ENCODE measurements at places on chromosomes 3 and 15.

DNA sequence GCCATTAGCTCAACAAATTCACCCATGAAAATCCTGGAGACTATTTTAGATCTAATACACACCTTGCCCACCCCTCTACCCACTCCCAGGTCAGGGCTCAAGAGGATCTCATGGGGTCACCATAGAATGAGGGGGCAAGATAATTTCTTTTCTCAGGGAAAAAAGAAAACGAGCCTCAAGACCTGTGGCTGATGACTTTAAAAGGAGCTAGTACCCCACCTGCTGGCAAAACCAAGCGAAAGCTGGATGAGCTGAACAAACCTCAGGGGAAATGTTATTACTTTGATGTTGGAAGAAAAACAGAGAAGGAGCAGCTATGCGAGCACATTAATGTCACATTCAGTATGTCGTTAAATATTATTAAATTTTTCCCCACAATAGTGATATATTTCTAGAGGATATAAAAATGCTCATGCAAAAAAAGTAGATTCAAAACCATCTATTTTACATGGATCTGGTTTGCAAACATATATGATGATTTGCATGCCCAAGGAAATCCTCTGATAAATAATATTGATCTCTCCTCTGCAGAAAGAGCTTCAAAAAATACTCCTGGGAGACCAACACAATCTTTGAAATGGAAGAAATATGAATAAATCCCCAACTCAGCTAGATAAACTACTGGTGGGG, 37.7 kb downstream of the PLD1 start:
- no peak for DNase-seq
- no peaks in the 10 kb centered on the region for H3K27me3 ChIP-seq

- DNase-seq = no peak
- H3K27me3 ChIP-seq = no peaks in the 10 kb centered on the region
- peaks cover 18% of the 10 kb centered on the region for H3K4me1 ChIP-seq
- no peak overlapping the region for H3K27ac ChIP-seq
These were observed 4.3 kb upstream of the STRA6 start for GRCh38 chr15:74206801-74207281.

DNA sequence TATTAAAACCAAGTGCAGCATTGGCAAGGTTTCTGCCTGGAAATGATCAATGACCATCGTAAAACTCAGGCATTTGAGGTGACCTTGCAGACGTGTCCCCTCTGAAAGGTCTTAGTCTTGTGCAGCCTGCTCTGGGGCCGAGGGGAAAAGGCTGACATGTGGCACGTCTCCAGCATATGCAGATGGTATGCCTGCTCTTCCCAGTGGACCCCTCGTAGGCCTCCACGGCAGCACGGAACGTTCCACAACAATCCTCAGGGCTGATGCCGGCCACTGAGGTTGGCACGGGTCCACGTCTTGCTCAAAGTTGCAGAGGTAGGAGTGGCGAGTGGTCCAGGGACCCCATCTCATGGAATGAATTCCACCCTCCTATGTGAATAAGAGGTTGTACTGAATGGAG, 247.5 kb upstream of the LYSMD4 start:
- peaks cover 5% of the 10 kb centered on the region for H3K4me1 ChIP-seq
- no peak for DNase-seq
- no peak overlapping the region for H3K27ac ChIP-seq
- no peaks in the 10 kb centered on the region for H3K27me3 ChIP-seq

GRCh38 chr3:101722394-101723173, 1.8 kb upstream of the CEP97 start:
- H3K36me3 ChIP-seq = no peaks in the 10 kb centered on the region
- H3K4me1 ChIP-seq = peaks cover 34% of the 10 kb centered on the region
- H3K27me3 ChIP-seq = no peaks in the 10 kb centered on the region
- no peak overlapping the region for H3K4me3 ChIP-seq
- H3K27ac ChIP-seq = peak overlapping the region; percentile 41
- no peak for DNase-seq

GRCh38 chr15:94620632-94621031, 389.3 kb downstream of the MCTP2 start:
- H3K4me1 ChIP-seq = no peaks in the 10 kb centered on the region
- no peak overlapping the region for H3K27ac ChIP-seq
- no peaks in the 10 kb centered on the region for H3K36me3 ChIP-seq
- no peak for DNase-seq
- no peak overlapping the region for H3K4me3 ChIP-seq
- H3K27me3 ChIP-seq = no peaks in the 10 kb centered on the region

DNA sequence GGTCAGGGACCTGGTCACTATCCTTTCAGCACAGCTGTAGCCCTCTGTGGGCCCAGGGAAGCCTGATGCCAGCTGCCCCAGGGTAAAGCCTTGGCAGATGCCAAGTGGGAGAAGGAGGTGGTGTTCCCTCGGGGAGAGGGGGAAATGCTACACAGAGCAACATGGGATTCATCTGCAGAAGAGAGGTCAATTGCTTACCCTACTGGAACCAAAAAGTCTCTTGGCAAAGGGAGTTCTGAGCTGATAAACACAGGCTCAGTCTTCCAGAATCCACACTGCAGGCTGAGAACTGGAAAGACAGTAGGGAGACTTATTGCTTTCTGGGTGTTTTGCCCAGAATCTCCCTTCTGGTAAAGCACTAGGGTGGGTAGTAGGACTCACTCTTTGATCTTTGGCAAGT, 100.1 kb upstream of the NEO1 start:
- no peak for DNase-seq
- H3K27ac ChIP-seq = no peak overlapping the region
- no peaks in the 10 kb centered on the region for H3K36me3 ChIP-seq

- no peak overlapping the region for H3K27ac ChIP-seq
- H3K36me3 ChIP-seq = no peaks in the 10 kb centered on the region
- H3K27me3 ChIP-seq = no peaks in the 10 kb centered on the region
- H3K4me1 ChIP-seq = no peaks in the 10 kb centered on the region
These were observed 81.8 kb downstream of the LRRN1 start for GRCh38 chr3:3881050-3881449.

DNA sequence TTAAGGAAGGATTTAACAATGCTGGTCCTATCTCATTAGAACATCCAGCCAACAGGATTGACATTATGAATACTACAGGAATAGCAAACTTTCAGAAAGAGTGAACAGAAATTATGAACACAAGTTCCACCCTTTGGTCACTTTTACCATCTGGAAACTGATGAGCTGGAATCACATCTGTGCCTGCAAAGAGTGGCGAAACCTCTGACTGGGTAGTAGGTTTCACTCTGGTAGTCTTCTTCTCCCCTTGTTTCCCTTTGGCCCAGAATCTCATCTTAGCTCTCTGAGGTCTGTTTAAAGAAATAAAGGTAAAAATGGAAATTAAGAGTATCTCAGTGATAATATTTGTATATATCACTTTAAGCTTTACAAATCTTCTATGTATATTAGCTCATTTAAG, 73.1 kb downstream of the NR2E3 start:
- no peaks in the 10 kb centered on the region for H3K27me3 ChIP-seq
- peaks cover 95% of the 10 kb centered on the region for H3K36me3 ChIP-seq
- H3K27ac ChIP-seq = no peak overlapping the region

GRCh38 chr15:93017526-93017925, 71.5 kb downstream of the RGMA start:
- H3K4me3 ChIP-seq = no peak overlapping the region
- H3K4me1 ChIP-seq = no peaks in the 10 kb centered on the region
- no peaks in the 10 kb centered on the region for H3K27me3 ChIP-seq

GRCh38 chr3:34016925-34017587, 218.6 kb downstream of the PDCD6IP start:
- H3K36me3 ChIP-seq = no peaks in the 10 kb centered on the region
- no peaks in the 10 kb centered on the region for H3K4me1 ChIP-seq
- no peak for DNase-seq
- no peak overlapping the region for H3K4me3 ChIP-seq
- no peak overlapping the region for H3K27ac ChIP-seq
- no peaks in the 10 kb centered on the region for H3K27me3 ChIP-seq

GRCh38 chr3:86800116-86800515, 190.8 kb downstream of the VGLL3 start:
- no peaks in the 10 kb centered on the region for H3K4me1 ChIP-seq
- H3K27ac ChIP-seq = no peak overlapping the region
- no peaks in the 10 kb centered on the region for H3K36me3 ChIP-seq
- H3K27me3 ChIP-seq = no peaks in the 10 kb centered on the region
- H3K4me3 ChIP-seq = no peak overlapping the region

DNA sequence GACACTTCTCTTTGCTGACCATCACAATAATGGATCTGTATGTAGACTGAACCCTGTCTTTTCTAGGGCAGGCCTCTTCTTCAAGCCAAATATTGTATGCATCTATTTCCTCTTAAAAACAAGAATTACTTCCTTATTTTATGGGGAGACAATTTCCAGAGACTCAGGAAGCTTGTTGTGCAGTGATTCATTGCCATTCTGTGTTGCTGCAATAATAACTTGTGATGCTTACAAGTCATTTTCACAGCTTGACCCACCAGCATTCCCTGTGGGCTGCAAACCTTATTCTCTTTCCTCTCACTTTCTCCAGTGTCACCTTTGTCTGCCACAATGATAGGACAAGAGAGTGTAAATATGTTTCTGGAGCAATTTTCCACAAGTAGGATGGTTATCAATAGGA, 276.7 kb upstream of the SGO1 start:
- DNase-seq = no peak
- H3K27me3 ChIP-seq = no peaks in the 10 kb centered on the region
- no peak overlapping the region for H3K27ac ChIP-seq
- H3K36me3 ChIP-seq = no peaks in the 10 kb centered on the region
- H3K4me1 ChIP-seq = no peaks in the 10 kb centered on the region

GRCh38 chr15:57353317-57353804, 22.9 kb upstream of the CGNL1 start:
- DNase-seq = no peak
- no peaks in the 10 kb centered on the region for H3K4me1 ChIP-seq
- H3K4me3 ChIP-seq = no peak overlapping the region
- no peaks in the 10 kb centered on the region for H3K27me3 ChIP-seq

GRCh38 chr3:175179055-175179454, 319.9 kb downstream of the NAALADL2 start:
- no peak overlapping the region for H3K4me3 ChIP-seq
- H3K27ac ChIP-seq = no peak overlapping the region
- no peaks in the 10 kb centered on the region for H3K4me1 ChIP-seq
- H3K27me3 ChIP-seq = no peaks in the 10 kb centered on the region

- H3K4me3 ChIP-seq = no peak overlapping the region
- peak overlapping the region; percentile 74 for H3K27ac ChIP-seq
- DNase-seq = no peak
- H3K36me3 ChIP-seq = peaks cover 6% of the 10 kb centered on the region
- H3K27me3 ChIP-seq = no peaks in the 10 kb centered on the region
These were observed 21.0 kb downstream of the RFT1 start for GRCh38 chr3:53109190-53109589.

DNA sequence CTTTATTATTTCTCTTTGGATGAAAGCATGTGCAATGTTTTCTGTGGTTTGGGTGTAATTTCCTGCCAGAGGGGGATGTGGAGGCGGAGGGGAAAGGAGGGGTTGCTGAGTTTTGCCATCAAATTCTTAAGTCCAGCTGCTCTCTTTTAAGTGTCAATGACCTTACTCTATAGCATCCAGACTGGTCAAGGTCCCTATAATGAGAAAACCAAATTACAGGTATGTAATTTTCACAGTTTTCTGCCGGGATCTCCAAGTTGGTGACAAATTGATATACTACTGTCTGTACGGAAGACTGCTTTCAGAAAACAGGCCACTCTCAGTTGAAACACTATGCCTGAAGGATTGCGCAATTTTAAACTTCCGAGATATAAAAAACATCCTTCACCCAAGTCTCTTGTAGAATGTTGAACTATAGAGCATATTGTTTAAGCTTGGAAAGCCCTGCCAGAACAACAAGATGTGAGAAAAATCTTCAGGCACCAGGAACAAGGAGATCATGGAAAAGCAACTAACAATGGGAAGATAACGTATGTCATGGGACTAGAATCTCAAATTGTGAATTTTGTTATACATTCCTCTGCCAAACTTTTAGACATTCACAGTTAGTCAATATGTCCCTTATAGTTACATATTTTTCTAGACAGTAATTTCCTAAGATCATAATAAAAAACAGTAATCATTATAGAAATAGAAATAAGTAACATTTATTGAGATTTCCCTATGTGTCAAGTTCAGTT, 300.7 kb upstream of the SATB1 start:
- no peak for DNase-seq
- no peak overlapping the region for H3K27ac ChIP-seq
- no peaks in the 10 kb centered on the region for H3K36me3 ChIP-seq

- H3K4me1 ChIP-seq = no peaks in the 10 kb centered on the region
- no peak overlapping the region for H3K4me3 ChIP-seq
- no peak overlapping the region for H3K27ac ChIP-seq
- DNase-seq = no peak
These were observed 312.8 kb upstream of the CHRM5 start for GRCh38 chr15:33655488-33655887.

DNA sequence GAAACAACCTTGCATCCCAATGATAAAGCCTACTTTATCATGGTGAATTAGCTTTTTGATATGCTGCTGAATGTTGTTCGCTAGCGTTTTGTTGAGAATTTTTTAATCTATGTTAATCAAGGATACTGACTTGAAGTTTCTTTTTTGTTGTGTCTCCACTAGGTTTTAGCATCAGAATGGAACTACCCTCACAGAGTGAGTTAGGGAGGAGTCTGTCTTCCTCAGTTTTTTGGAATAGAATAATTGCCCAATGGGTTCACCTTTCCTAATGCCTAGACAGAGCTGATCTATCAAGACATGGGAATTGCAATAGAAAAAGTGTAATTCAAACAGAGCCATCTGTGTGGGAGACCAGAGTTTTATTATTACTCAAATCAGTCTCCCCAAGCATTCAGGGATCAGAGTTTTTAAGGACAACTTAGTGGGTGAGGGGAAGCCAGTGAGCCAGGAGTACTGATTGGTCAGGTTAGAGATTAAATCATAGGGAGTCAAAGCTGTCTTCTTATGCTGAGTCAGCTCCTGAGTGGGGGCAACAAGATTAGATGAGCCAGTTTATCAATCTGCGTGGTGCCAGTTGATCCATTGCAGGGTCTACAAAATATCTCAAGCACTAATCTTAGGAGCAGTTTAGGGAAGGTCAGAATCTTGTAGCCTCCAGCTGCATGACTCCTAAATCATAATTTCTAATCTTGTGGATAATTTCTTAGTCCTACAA, 237.4 kb upstream of the PPP2R3A start:
- H3K4me1 ChIP-seq = no peaks in the 10 kb centered on the region
- DNase-seq = no peak
- H3K27ac ChIP-seq = no peak overlapping the region
- no peak overlapping the region for H3K4me3 ChIP-seq

DNA sequence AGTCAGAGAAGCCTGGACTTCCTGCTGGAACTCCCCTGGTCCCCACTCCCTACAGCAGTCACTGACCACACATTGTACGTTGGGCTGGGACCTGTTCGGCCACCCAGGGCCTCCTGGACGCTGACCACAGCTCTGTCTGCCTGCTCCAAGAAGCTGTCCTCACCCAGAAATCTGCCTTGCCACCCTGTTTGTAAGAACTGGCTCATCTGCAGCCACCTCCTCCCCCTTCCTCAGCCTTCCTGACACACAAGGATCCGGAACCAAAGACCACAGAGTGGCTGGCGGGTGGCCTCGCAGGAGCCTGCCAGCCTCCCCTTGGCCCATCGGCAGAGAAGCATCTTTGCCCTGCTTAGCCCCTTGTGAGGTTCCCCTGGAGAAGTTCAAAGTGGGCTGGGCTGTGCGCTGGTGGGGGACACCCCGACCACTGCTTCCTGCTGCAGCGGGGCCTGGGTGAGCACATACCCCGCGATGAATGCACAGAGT, 91.9 kb downstream of the PCSK6 start:
- H3K27me3 ChIP-seq = no peaks in the 10 kb centered on the region
- no peaks in the 10 kb centered on the region for H3K4me1 ChIP-seq
- DNase-seq = no peak
- H3K27ac ChIP-seq = no peak overlapping the region

Data from esophagus squamous epithelium (tissue), 5 donors.